ENCODE measurements at places on chromosomes 4 and X.

GRCh38 chr4:99696801-99697200, 39.2 kb upstream of the C4orf54 start:
- DNase-seq: no peak

GRCh38 chr4:78669453-78669852, 106.7 kb upstream of the BMP2K start:
- DNase-seq: no peak

DNA sequence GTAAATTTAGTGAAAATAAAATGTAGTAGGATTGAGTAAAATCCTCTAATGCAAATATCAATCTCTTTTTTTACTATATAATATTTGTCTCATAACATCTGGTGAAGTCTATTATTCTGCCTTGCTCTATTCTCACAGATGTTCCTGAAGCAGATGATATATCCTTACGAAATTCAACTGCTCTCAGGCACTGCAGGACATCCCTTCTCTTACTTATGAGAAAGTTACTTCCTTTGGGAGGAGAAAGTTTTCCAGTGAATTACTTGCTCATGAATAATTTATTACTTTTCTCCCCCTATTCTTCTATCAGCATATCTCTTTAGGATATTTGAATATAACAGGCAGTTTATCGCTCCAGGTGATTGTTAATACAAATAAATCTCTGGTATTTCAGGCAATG, 75.6 kb upstream of the AGA start:
- DNase-seq: no peak

GRCh38 chrX:18354369-18355223, at the start of gene SCML2:
SCML2 (minus strand) TSS chrX:18354688; CDS start chrX:18334071, 20,617 bp downstream.
- DNase-seq: no peak

- DNase-seq: no peak
These were observed 63.6 kb downstream of the PALLD start for GRCh38 chr4:168560184-168561180.

DNA sequence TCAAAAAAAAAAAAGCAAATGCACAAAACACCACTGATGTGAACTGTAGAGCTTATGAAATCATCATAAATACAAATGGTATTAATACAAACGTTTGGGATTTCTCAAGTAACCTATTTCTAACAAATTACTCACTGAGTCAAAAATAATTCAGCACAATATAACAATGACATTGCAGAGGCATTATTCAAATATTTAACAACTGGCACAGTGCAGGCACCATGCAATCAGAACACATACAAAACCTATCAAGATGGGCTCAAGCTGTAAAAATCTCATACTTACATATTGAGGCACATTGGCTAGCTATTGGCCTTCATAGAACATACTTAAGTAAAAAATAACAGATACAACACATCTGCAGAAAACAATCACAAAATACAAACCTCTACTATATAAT, 81.1 kb downstream of the LRBA start:
- DNase-seq: no peak

- no peak for DNase-seq
These were observed 133.7 kb downstream of the DCLK2 start for GRCh38 chr4:150211799-150212445.

GRCh38 chr4:24248674-24249630, 335.4 kb downstream of the DHX15 start:
- no peak for DNase-seq

DNA sequence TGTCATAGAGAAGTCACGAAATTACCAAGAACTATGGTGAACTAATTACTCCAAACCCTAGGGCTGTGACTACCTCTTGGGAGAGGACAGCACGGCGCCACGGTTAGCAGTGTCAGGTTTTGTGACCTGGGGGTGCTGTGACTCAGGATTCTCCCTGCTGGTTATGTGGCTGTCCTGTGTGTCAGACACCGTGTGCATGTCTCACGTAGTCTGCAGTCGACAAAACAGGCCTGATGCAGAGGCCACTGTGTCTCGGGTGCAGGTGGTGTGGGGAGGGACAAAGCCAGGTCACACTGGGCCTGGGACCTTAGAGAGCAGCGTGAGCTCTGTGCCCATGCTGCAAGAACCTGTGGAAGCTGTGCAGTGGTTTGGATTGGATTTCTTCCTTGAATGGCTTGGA, 34.1 kb downstream of the TNIP2 start:
- DNase-seq: no peak

DNA sequence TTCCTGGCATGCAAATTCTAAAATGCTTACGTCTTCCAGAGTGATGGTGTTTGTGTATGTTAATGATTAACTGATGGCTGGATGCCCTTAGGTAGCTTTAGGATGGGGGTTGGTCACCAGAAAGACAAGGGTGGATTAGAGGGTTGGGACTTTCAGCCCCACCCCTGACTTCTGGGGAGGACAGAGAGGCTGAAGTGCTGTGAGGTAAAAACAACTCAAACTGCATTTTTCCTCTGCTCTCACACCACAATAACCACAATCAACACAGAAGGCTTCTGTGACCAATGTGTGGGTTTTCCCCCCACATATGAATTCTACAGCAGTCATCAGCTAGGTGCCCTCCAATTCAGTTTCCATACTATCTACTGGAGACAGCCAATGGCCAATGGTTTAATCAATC, 18.7 kb upstream of the DDIT4L start:
- no peak for DNase-seq

GRCh38 chrX:32871636-32872035, 339.7 kb downstream of the DMD start:
- no peak for DNase-seq

DNA sequence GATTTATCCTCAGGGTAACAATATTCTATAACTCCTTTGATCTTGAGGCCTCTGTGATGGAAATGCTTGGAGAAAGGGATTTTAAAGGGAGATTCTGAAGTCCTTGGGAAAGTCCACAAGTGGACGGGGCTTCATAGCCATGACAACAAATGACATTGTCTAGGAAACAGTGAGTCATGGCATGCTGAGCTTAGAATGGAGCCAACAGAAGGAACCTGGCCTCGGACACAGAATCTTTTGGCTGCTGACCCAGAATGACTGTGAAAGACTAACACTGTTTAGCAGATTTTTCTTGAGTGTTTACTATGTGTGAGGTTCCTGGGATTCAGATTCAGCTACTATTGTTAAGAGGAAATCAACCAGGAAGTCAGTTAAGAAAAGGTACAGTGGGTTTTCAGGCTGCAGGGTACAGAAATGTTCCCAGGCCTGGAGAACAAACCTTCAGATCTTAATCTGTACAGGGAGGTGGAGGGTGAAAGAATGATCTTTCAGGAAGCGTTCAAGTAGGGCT, 18.1 kb upstream of the CXCL2 start:
- no peak for DNase-seq

DNA sequence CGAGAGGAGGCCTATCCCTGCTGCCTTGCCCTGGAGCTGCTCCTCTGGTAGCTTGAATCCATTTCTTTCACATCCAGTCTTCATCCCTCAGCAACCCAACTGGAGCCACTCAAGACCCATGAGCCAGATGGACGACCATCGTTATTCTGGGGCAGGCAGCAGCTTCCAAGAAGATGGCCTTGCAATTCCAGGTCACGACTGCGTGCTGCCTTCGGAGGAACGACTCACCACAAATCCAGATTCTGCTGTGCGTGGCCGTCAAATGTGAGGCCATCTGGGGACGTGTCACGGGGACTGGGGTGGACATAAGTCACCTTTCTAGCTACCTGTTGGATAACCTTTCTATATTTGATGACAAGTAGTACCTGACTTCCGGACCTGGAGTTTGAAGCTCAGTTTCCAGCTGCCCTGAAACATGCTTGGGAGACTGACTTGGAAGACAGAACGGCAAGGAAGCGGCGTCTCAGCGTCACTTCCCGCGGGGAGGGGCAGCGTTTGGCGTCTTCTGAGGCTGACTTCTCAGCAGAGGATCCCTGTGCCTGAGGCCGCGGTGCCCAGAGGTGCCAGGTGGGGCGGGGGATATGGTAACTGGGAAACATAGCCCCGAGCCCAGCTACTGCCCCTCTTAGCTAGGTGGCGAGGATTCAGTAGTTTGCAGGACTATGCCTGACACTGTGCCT, 11.7 kb upstream of the TMEM271 start:
- no peak for DNase-seq

- DNase-seq: peak; percentile 87
These were observed 383.3 kb downstream of the SMARCA1 start for GRCh38 chrX:129139837-129140598.

GRCh38 chr4:99822734-99823133, 6.1 kb downstream of the DAPP1 start:
- no peak for DNase-seq

- DNase-seq: peak; percentile 91
These were observed 15.0 kb downstream of the SCARB2 start for GRCh38 chr4:76198411-76199237.

DNA sequence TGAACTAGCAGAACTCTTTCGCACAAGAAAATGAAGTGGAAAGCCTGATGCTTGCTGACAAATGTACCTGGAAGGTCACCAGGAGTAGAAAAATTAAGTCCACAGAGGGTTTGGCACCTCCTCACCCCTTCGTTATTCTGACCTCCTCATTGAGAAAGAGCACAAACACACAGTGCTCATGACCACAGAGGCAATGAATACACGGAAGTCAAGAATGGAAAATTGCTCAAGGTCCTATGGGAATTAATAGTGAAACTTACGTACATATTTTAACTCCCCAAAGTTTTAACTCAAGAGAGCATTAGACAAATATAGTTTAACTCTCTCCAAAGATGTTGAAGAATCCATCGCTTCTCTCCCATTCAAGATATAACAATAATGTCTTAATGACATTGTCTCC, 83.6 kb upstream of the CAMK2D start:
- DNase-seq: no peak

DNA sequence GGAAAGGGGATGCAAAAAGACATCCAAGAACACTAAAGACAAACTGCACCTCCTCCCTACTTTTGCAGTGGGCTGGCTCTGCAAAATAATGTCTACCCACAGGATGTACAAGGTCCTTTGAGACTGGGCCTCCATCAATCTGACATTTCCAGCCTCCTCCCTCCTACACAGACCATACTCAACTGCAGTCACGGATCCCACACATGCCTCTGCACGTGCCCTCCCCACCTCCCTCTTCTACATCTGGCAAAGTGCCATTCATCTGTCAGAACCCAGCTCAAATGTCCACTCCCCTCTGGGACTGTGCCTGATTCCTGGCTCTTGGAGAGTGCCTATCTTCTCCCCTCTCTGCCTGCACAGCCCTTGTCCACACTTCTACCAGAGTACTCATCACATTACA, 50.3 kb downstream of the CHRDL1 start:
- DNase-seq: no peak

DNA sequence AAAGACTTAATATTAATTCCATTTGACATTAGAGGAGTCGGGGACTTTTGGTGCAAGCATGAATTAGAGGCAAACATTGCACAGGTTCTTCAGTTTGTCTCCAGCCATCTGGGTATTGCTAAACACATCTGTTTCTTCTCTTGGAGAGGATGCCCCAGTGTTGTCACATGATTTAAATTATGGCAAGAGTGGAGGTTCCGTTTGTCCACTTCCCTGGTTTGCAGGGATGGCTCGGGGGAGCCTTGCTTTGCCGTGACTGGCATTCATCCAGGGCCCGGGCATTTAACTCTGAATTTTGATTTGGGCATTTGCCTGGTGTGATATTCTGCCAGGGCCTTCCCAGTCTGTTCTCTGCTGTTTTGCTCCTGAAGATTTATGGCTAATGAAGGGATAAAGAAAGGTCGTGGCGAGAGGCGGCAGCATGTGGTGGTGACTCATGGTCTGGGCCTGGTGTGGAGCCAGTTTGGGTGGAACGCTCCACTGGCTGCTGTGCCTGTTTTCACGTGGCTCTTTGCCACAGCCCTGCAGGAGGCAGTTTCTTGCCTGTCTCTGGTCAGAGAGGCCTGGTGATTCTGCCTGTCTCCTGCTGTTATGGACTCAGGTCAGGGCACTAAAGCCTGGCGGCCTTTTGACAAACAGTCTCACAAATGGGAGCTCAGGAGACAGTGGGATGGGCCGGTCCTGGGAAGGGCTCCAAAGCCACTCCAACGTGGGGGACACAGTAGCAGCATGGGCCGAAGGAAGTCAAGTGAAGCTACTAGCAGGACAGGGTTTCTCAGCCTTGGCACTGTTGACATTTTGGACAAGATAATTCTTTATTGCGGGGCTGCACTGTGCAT, 99.4 kb upstream of the PGRMC2 start:
- peak; percentile 70 for DNase-seq

- DNase-seq: no peak
These were observed 330.0 kb downstream of the HNRNPD start for GRCh38 chr4:82043809-82044137.

DNA sequence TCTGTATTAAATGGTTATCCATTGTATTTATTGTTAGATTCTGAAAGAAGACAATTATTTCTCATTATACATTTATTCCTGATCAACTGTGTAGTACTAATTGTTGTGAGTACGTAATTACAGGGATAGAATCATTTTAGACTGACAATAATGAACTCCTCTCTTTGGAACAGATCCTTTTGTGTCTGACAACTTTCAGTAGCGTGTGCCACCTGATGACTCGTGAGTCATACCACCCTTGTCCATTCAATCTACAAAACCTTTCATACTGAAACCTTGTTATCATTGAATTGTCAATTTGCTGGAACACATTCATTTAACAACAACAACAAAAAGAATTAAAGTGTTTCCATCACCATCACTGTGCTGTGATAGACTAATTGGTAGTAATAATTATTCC, 602.7 kb upstream of the PCDH7 start:
- DNase-seq: no peak

GRCh38 chr4:1192091-1192492, 19.7 kb upstream of the SPON2 start:
- peak; percentile 44 for DNase-seq

DNA sequence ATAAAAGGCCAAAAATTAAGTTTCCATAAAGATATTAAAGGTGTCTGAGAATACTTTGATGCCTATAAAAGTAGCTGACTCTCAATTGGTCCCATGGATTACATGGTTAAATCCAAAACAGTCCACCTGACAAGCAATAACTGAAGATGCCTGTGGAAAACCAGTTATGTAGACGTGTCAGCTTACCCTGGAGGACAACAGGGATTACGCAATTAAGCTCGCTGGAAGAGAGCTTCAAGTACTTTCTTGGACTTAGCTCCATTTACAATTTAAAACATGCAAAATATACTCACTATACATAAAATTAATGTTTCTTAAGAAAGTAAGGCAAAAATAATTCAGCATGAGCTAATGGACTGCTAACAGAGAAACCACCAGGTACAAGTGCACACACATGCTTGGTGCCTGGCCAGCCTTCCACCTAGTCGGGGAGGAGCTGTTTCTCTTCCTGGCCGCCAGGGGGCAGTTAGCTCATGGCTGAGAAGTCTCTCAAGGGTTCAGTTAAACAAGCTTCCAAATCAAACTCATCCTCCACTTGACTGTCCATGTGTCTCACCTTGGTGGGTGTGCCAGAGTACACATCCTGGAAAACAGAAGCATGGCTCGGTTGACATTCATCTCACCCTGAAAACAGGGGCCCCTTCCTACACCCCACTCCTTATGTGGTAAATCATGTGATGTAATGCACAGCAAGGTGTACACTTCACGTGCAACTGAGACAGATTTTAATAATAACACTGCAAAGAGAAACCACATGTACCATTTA, 9.2 kb upstream of the FAM53A start:
- DNase-seq: peak; percentile 54

DNA sequence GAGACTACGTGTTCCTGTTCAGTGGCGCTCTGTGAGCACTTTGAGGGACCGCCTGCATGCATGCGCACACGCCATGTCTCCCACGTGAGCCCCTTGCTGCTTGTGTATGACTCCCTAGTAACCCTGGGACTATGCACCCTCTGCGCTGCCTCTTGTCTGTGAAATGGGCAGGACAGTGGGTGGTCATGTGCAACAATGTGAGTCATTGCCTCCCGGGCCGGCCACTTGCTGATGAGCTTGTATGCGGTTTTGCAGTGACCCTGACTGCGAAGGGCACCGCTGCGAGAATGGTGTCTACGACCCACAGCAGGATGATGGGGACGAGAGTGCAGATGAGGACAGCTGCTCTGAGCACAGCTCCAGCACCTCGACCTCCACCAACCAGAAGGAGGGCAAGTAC, 61.4 kb downstream of the TNIP2 start:
- no peak for DNase-seq

All from NCI-H1694 treated with DMSO at 0.1 percent for 48 hours (cell line).